Sciatic nerve (tissue), 2 donors: ENCODE measurements at places on chromosomes 6 and 20.

- no peak for DNase-seq
These were observed 8.5 kb downstream of the MTCH1 start for GRCh38 chr6:36977470-36977941.

GRCh38 chr6:137830511-137830911, 36.5 kb upstream of the TNFAIP3 start:
- DNase-seq = no peak

DNA sequence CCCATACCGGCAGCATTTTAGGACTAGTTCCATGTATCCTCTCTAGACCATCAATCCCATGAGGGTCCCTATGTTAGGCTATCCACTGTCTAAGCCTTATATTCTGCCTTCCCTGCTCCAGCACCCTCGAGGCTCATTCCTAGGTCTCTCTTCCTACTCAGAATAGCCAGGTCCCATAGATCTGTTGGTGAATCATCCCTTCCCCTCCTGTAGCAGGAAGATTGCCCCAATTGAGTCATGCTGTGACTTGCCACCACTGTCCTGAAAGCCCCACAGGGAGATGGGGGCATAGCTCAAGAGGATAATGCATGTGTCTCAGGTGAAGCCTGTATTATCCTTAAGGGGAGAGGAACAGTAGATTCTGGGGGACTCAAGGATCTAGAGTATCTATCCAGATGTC, 143.1 kb upstream of the MOCS1 start:
- DNase-seq = no peak

DNA sequence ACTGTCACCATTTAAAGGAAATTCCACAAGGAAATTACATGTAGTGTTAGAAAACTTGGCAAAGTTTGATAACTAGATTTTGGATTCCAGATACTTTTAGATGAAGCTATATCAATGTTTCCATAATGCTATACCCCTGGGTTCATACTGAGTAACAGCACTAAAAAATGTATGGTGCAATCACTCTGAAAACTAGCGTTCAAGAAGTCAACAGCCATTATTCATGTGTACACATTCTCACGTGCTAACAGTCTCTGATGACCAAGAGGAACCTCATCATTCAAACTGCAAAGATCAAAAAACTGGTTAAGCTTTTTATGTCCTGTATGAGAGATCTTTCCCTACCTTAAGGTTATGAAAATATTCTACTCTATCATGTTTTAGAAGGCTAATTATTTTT, 197.6 kb downstream of the GMDS start:
- DNase-seq = no peak
